Stimulated activated CD8-positive, alpha-beta memory T cell treated with anti-CD3 and anti-CD28 coated beads, Interleukin-2, amount 100 ng/mL, for 1 hour (primary cell): ENCODE measurements at places on chromosomes 2 and 18.

DNA sequence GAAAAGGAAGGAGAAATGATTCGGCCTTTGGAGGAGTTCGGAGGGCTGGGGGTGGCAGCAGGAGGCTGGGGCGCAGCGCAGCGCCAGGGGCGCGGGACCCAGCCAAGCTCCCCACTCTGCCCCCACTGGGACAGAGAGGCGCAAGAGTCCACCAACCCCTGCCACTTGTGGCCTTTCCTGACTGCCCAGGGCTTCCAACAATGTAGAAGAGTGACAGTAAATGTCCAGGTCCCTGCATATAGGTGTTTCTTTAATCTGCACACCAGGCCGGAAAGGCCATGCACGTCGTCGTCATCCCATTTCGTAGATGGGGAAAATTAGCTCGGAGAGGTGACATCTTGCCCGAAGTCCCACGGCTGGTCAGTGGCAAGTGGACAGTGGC, 96.6 kb downstream of the INHBB start:
- no peak for DNase-seq

DNA sequence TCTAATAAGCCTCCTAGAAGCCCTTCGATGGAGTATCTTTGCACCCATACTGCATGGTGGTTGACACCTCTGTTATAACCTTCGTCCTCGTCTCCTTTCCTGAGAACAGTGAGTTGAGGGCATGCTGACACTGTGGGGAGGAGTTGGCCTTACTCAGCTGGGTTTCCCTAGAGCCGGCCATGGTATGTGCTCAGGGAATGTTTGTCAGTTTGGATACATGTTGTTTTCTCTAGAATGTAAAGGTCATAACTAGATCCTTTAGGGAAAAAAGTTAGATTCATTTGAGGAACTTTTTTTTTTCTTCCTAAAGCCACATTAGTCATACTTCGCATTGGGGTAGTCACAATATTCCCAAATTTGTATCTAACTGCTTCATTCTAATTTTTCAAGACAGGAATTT, 106.0 kb upstream of the FOSL2 start:
- no peak for DNase-seq

- no peak for DNase-seq
Observed at GRCh38 chr2:237060534-237061312, 25.0 kb upstream of the COPS8 start.

- DNase-seq: no peak
Observed at GRCh38 chr18:58144106-58144505, 100.1 kb downstream of the NEDD4L start.

GRCh38 chr2:232296776-232297525, 81.6 kb upstream of the ALPP start:
- DNase-seq: no peak

GRCh38 chr2:47601568-47601967, 181.4 kb upstream of the MSH6 start:
- no peak for DNase-seq

- no peak for DNase-seq
Observed at GRCh38 chr18:65436430-65436829, 314.4 kb upstream of the CDH7 start.

GRCh38 chr2:154587739-154588138, 110.8 kb upstream of the KCNJ3 start:
- DNase-seq: no peak

- DNase-seq: no peak
Observed at GRCh38 chr2:149716687-149717086, 129.1 kb upstream of the MMADHC start.
